ENCODE measurements at places on chromosomes 3 and 15.

GRCh38 chr3:181879926-181880325 is 168.2 kb downstream of the SOX2 start:
- DNase-seq: no peak

GRCh38 chr3:132210476-132211346 is 106.5 kb upstream of the ACP3 start:
- peak; percentile 25 for DNase-seq

DNA sequence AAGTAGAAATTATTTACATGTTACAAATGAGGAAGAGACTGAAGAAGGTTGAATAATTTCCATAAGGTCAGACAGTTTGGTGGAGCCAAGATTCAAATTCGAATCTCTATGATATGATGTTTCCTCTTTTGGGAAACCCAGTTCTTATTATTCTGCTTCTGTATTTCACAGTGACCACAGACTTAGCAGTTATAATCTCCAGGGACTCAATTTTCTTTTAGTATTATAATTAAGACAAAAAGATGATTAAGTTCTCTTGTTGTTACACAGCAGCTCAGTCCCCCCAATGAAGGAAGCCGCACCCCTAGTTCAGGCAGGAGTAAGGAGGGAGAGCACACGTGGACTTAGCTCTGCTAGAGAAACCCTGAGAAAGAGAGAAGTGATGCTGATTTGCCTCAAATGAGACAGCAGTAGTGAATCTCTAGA is 130.6 kb downstream of the CCNL1 start:
- DNase-seq: no peak

GRCh38 chr3:197518881-197519421 is 36.8 kb downstream of the BDH1 start:
- DNase-seq: no peak

GRCh38 chr3:11159421-11159904 is 5.2 kb downstream of the HRH1 start:
- DNase-seq: no peak

GRCh38 chr3:175980486-175981090 is 1121.5 kb downstream of the NAALADL2 start:
- no peak for DNase-seq

- no peak for DNase-seq
Measured at GRCh38 chr3:71388535-71389120, 194.9 kb downstream of the FOXP1 start.

- no peak for DNase-seq
Measured at GRCh38 chr3:188309437-188310269, 155.7 kb downstream of the LPP start.

GRCh38 chr3:24069045-24069444 is 124.0 kb downstream of the NR1D2 start:
- peak; percentile 18 for DNase-seq

GRCh38 chr15:65192016-65192415 is 6.9 kb upstream of the CLPX start:
- DNase-seq: peak; percentile 33

GRCh38 chr15:85690561-85691231 is 104.0 kb downstream of the KLHL25 start:
- no peak for DNase-seq
